Esophagus squamous epithelium (tissue), 5 donors: ENCODE measurements at places on chromosomes 16 and 17.

DNA sequence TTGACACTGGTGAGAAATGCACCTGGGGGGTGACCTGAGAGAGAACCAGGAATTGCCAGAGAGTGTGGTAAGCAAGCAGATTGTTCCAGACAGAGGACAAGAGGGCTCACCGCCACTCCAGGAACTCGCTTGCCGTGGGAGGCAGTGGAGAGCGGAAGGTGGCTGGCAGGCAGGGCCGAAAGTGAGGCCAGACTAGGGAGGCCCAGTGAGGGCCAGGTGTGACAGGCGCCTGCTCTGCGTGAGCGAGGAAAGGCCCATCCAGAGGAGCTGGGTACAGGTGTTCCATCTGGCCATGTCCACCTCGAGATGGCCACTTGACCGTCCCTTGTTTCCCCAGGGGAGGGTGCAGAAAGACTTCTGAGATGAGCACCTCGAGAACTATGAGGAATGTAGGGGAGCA lies 11.9 kb upstream of the MYO15B start:
- no peak for DNase-seq

DNA sequence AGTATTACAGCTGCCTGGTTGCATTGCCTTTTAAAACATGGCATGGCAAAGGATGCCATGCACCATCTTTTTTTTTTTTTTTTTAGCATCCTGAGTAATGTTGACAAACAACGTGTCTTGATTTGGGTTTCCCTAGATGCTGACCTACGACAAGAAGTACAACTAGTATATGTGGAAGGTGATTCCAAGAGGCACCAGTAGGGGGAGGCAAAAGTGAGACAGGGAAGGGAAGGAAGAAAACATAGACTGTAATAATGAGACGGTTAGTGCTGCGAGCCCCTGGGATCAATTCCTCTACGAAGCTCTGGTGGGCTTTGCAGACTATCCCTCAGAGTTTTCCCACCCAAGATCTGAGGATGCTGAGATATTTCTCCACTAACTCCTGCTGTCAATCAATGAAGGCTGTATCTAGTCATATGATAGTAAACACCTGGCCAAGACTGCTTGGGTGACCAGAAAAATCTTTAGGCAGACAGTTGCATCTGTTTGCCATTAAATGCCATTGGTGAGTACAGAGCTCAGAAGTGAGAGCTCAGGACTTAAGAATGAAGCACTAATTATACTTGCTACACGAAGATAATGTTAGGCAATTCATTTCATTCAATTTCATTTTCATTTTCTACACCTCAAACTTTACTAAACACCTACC lies 458.6 kb upstream of the GOT2 start:
- no peak for DNase-seq

DNA sequence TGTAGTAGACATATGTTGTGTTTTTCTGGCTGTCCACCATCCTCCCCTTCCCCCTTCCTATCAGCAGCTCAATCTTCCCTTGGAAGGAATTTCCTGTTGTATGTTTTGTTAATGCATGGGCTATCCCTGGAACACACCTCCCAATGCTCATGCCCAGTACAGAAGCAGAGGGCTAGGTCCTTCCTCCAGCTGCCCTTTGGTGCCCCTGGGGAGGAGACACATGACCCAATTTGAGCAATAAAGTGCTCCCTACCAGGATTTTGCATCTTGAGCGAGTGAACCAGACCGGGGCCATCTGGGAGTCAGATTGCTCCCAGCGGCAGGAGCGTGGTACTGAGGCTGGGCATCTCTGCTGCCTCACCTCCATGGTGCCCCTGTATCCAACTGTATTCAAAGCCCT lies 141.5 kb upstream of the MED13 start:
- no peak for DNase-seq

- DNase-seq: no peak
Observed at GRCh38 chr16:83609178-83609577, 198.6 kb upstream of the HSBP1 start.

DNA sequence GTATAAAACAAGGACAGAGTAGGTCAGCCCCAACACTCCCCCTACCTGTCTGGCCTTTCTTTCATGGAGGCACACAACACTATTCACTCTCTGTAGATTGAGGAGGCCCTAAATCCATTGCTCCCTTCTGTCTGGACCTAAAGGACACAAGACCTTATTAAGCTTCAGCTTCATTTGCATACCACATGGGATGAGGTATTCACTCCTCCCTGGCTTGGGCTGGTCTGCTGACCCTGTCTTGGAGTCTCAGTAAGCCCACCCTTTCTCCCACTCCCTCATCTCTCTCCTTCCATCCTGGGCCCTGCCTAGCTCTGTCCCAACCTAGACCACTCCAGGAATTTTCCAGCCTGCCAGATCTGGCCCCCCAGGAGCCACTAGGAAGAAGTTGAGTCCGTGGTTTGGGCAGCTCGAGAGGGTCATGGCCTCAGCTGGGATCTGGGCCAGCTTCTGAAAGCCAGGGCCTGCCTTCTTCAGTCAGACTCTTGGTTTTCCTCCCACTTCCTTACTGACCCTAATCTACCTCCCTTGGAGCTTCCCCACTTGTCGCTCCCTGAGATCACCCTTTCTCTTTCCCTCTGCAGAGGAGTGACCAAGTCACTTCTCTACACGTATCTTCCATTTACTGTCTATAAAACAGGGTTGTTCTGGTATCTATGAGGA lies 6.5 kb upstream of the LLGL1 start:
- DNase-seq: no peak

DNA sequence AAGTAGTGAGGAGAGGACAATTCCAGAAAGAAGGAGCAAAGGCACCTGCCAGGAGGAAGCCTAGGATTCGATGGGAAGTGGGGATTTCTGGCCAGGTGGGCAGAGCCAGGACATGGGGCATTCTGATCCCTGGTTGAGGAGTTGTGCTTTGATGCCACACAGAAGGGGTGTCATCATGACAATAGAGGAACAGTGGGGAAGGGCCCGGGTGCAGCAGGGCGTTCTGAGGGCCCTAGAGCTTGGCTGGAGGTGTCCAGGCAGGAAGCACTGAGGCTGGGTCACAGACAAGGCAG lies 4.3 kb downstream of the EVPLL start:
- DNase-seq: no peak
